ENCODE measurements at places on chromosomes 1 and 21.

DNA sequence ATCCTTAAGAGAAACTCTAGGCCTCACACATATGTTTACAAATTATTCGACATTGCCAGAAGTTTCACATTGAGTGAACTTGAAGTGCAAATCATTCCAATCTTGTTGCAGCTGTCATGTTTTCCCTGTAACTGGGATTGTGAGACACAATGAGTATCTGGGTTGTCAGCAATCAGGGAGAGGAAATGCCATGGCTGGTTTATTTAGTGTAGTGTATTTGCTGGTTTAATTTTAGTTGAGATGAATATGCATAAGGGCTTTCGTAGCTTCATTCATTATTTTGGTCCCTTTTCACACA lies 54.2 kb upstream of the USP1 start:
- no peak for DNase-seq

- DNase-seq = no peak
Measured at GRCh38 chr1:21843996-21844395, 31.9 kb downstream of the LDLRAD2 start.

DNA sequence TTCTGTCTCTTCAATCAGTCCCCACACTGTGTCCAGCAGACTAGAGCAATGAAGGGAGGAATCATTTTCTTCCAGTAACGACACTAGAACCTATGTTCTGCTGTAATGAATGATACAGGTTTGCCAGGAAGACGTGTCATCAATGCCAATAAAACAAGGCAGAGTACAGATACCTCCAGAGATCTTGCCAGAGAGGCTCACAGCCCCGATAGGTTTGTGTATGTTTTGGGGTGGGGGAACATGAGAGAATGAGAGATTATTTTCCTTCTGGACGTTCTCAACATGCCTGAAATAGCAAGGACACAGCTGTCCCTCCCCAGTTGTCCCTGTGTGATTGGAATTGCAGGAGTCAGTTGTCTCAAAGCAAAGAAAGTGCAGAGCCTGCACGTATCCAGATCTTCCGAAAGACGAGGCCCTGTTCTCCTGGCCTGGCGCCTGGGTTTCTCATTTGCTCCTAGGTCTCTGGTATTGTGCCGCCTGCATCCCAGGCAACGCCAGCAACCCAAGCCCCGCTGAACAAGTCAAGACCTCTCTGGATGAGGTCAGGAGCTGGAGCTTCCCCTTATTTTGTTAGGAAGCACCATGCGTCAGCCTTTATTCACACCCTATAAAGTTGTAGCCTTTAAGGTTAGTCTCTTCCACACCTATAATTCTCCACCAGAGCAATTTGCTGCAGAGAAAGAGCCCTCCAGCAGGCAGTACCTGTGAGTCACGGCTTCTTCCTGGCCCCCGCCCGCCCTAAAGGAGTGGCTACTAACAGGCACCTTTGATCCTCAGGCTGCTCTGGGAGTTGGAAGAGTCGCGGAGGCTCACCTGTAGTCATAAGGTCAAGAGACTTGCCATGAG lies 130.5 kb downstream of the TOMM20 start:
- no peak for DNase-seq

DNA sequence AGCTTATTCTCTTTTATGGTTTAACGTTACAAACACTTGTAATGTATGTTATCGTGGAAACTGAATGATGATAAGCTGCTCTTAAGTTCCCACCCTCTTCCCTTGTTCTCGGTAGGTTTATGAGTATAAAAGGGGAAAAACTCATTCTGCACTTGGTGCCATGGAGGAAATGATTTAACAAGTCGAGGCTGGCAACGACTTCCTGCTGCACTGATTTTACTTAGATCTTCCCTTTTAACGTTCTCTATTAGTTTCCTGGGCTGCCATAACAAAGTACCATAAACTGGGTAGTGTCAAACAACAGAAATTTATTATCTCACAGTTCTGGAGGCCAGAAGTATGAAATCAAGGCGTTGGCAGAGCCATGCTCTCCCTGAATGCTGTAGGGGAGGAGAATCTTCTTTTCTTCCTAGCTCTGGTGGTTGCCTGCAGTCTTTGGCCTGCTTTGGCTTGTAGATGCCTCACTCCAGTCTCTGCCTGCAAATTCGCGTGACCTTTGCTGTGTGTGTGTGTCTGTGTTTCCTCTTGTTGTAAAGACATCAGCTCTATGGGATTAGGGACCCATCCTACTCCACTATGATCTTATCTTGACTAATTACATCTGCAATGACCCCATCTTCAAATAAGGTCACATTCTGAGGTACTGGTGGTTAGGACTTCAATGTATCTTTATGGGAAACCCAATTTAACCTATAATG lies 26.3 kb downstream of the HUNK start:
- no peak for DNase-seq

GRCh38 chr1:31588751-31589515 lies 12.6 kb downstream of the TINAGL1 start:
- DNase-seq = no peak

Measured in GM12892 (cell line).